ENCODE measurements at places on chromosomes 5 and 9. TPM values are rescaled to one million over a fixed set of nuclear protein-coding genes. Genes with fewer than 3 reads are reported as not detected.

DNA sequence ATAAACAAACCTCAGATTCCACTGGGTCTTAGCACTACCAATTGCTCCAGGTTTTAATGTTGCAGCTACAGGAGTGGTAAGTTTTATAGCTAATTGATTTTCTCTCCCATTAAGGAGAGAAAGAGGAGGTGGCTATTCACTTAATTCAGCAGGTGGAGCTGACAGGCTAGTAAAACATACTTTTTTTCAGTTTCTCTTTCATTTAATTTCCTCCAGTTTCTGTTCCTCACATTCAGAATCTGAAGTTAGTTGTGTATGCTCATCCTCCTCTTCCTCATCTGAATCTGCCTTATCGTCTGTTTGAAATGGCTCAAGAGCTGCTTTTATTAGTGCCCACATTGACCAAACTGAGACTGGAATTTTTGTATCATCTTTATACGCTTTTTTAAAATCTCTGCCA, 98.0 kb downstream of the PLPPR1 start:
- DNase-seq = no peak

- no peak for DNase-seq
Observed at GRCh38 chr9:113393281-113393680, 7.8 kb downstream of the ALAD start.

DNA sequence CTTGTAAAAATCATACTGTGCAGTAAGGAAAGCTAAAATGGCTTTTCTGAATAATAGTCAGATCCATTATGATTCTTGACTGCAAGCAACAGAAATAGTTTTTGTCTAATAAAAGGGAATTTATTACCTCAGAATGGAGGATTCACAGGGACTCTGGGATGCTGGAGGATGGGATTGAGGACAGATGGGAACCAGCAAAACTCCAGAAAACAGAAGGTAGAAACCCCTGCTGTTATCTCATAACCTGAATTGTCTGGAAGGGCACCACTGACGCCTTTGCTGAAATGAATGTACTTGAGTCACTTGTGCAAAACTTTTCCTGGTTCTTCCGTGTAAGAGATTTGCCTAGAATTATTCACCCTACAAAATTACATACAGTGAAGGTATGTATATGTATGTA, 58.6 kb upstream of the DMAC1 start:
- no peak for DNase-seq

- no peak for DNase-seq
Observed at GRCh38 chr9:4433379-4433778, 56.9 kb upstream of the SLC1A1 start.

- DNase-seq = no peak
Observed at GRCh38 chr5:119341452-119342349, 14.1 kb upstream of the TNFAIP8 start.

Gene SHISAL2B
- total RNA-seq = 8.6 TPM

- no peak for DNase-seq
Observed at GRCh38 chr9:122367065-122367464, 3.8 kb upstream of the PTGS1 start.

Gene SOWAHA
- 0.10 TPM for total RNA-seq

Gene CDH12
- not detected for total RNA-seq

GRCh38 chr5:135493406-135494180, 41.4 kb upstream of the TIFAB start:
- no peak for DNase-seq

DNA sequence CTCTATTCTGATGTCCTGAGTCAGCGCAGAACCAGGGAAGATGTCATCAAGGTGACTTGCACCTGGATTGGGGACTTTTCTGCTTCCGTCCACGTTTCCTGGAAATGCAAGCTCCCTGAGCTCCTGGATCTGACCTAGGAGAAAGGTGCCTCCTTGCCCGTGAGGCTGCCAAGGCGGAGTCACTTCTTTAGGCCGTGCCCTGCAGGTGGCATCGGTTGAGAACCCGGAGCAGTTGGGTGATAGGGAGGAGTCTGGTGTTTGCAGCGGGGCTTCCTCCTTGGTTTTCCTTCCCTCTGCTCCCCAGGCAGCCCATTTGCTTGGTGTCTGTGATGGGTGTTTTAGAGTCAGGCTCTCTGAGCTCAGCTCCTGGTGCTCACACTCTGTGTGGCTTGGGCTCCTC, 15.2 kb downstream of the NANS start:
- DNase-seq = no peak

DNA sequence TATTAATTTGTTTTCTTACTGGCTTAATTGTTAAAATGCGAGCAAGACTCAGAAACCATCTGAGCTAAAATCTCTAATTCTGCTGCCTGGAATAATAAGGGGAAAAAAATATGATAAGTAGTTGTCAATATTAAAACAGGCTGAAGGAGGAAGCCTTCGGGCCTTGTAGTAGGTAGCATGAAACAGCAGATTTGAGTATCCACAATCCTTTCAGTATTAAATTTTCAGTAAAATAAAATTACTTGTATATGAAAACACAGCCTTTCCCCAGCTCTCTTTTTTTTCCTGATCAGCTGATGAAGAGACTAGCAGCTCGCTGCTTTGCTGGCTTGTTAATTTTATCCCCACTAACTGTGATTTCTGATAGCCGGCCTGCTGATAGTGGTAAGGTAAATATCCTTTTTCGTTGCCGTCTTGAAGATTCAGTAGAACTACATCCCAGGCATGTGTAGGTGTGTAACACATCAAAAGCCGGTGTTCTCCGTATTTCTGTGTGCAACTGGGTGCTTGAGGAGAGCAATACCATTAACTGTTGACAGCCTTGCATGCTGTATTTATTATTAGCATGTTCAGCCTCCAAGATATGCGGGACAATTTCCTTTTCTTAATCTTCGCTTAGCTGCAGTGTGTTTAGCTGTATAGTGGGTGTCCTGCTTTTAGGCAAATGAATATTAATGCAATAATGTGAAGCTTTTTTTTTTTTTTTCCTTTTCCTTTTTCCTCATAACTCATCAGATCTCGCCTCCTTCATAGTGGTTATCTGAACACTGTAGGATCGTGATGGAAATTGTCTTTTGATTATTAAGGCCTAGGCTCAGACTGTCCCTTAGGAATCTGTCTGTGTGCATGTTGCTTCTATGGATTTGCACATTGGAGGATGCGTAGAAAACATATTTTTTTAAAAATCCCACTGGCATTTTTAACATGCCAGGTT, 144.6 kb downstream of the SMARCA2 start:
- no peak for DNase-seq

DNA sequence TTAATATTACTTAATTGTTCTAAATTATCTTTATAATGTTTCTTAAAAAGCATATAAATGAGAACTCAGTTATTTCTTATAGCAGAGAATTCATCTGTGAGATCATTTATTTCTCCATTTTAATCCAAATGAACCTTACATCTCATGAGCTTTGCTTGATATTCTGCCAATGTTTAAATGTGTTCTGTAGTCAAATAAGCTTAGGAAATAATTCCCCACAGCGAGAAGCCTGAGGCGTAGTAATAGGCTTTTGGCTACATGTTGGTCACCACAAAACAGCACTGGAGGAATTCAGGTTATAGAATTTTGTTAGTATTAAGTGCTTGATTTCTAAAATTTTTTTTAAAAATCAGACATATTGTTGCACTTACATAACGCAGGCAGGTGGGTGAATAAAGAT, 585.3 kb upstream of the RORB start:
- DNase-seq = no peak
